Amniotic epithelial cell (primary cell): ENCODE measurements at places on chromosomes 4 and X.

DNA sequence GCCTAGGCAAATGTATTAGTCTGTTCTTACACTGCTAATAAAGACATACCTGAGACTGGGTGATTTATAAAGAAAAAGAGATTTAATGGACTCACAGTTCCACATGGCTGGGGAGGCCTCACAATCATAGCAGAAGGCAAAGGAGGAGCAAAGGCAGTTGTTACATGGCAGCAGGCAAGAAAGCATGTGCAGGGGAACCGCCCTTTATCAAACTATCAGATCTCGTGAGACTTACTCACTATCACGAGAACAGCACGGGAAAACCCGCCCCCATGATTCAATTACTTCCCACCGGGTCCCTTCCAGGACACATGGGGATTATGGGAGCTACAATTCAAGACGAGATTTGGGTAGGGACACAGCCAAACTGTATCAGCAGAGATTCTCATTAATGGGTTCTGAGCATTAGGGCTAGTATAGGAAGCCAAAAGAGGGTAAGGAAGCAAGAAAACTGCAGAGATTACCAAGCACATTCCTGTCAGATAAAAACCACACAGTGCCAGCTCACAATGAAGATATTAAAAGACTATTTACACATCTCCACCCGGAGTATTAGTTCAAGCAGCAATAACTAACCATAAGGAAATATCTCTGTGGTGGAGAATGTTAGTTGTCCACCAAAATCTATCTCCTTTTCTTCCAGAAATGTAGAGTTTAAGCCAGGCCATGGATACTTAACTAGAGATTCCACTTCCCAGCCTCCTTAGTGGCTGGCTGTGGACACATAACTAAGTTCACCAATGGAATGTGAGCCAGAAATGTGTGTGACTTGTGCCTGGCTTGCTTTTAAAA lies 61.2 kb upstream of the HOPX start:
- DNase-seq, result peak; percentile 84

DNA sequence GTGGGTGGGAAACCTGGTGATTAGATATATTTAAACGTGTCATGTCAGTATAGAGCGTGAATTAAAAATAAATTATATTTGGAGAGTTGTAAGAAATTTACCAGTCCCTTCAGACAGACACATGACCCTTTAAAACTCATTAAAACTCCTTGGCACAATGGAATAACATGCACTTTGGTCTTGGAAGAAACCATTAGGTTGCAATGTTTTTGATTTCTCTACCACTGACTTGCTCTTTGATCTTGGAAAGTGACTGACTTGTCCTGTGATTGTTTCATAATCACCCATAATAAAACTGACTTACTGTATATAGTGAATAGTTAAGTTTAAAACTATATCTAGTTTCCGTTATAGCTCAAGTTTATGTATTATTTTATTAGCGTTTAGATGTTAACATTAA lies 35.8 kb downstream of the FHL1 start:
- no peak for DNase-seq

GRCh38 chr4:76377911-76378310 lies 43.0 kb downstream of the CCDC158 start:
- DNase-seq, result peak; percentile 88

GRCh38 chr4:88106205-88106604 lies 52.2 kb downstream of the ABCG2 start:
- DNase-seq, result peak; percentile 8

- DNase-seq, result peak; percentile 36
Measured at GRCh38 chrX:125293850-125294780, 25.6 kb upstream of the TEX13C start.

DNA sequence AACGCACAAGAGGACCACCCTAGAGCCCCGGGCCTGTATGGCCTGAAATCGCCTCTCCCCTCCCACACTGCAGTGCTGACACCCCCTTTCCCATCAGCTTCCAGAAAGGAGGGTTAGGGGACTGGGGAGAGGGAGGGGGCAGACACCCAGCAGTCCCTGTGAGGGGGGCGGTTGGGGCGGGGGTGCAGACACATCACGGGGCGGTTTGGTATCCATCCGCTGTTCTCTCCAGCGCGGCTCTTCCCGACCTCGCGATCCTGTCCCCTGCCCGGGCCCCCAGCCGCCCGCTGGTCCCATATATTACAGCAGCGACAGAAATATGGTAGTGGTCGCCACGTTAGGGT lies 404 bp upstream of the GPRASP2 start:
- no peak for DNase-seq

DNA sequence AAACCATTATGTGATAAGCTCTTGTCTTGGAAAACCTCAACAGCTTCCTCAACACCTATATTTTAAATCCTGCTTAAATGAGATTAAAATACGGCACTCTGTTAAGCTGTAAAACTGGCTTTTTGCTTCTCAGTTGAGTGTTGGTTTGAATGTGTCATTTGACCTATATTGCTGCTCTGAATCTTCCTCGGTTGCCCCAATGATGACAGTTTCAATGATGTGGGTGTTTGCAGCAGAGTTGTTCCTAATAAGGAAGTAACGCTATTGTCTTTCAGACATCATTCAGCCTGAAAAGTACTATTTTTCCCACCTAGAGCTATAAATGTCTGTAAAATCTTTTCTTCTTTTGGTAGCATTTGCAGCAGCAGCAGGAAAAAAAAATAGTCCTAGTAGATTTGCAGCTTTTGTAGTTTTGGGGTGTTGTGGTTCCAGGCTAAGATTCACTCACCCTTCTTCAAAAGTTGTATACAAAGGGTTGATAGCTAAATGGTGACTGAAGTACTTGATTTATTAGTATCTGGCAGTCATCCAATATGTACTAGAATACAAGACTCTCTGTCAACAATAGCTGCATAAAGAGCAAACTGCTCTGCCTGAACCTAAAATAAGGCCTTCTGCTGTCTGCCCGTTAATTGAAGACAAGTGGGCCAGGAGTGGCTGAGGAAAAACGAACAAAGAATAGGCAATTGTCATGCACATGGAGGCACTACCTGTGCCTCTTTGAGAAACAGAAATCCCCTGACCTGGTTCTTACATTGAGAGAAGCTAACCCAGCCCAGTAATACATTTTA lies 333.1 kb downstream of the IL1RAPL1 start:
- peak; percentile 13 for DNase-seq

- DNase-seq, result no peak
Measured at GRCh38 chrX:109187473-109188168, 294.3 kb downstream of the GUCY2F start.

GRCh38 chr4:30172416-30172815 lies 547.8 kb upstream of the PCDH7 start:
- peak; percentile 15 for DNase-seq

DNA sequence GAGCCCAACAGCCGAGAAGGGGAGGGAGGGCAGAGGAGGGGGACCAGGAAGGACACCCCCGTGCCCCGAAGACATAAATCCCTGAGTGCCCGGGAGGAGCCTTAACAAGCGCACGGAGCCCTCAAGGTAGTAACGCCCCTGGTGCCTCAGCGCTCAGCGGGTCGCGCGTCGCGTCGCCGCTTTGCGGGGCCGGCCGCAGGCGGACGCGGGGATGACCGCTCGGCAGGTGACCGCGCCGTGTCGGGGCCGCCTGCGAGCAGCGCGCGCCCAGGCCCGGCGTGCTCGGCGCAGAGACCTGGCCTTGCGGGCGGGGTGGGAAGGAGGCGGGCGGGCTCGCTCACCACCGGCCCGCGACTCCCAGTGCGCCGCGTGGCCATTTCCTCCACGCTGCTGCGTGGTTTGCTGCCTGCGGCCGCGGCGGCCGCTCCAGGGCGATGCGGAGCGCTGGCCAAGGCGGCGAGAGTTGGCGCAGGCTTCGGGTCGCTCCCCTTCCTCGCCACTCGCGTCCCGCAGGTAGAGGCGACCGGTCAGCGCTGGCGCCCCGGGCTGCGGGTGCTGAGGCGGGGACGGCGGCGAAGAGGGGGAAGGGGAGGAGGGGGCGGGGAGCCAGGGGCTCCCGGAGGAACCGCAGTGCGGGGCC lies 632 bp downstream of the CCSER1 start:
- DNase-seq, result no peak

DNA sequence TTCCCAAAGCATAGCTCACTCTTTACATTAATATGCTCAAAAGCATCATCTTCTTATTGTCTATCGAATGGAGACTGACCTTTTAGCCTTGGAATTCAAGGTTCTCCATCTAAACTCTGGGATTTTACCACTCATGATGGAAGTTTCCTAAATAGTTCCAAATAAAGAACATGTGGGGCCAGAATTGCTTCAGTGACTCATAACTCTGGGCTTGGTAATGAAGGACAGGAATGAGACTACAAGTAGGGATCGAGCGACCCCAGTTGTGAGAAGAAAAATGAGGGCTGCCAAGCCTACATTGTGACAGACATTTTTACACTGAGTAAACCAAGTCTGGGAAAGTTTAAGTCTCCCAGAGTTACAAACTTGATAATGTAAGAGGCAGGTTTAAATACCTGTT lies 269.9 kb downstream of the CBLL2 start:
- no peak for DNase-seq

DNA sequence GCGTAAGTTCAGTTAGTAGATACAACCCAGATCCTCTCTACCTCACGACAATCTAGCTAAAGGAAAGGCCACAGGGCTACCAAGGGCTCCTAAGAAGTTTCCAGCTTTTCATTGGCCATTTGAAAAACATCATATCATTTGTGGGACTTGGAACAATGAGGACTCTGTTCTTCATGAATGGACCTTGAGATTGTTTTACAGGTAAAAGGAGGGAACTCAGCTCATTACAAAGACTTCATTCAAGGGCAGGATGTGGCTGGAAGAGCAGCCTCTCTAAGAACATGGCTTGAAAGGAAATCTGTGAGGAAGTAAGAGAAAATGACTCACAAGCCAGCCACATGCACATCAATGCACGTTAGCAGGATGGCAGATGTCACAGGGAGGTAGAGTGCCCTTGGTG lies 105.9 kb upstream of the SLC7A11 start:
- no peak for DNase-seq

DNA sequence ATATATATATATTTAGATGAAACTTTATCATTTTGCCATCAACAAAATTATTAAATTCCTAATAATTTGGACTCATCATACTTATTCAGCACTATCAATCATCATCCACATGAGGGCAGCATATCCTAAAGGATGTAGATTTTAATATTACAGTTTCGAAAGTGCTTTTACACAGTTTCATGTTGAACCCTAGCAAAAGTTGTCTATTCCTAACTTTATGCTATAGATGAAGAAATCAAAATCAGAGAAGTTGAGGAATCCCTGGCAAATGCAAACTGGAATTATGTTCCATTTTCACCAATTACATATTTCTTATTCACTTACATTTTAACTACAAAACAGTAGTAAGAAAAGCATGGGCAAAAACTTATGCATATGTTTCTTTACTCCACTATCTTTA lies 36.6 kb upstream of the UGT2A1 start:
- peak; percentile 29 for DNase-seq

GRCh38 chr4:37873386-37873785 lies 17.5 kb upstream of the TBC1D1 start:
- DNase-seq, result peak; percentile 93

DNA sequence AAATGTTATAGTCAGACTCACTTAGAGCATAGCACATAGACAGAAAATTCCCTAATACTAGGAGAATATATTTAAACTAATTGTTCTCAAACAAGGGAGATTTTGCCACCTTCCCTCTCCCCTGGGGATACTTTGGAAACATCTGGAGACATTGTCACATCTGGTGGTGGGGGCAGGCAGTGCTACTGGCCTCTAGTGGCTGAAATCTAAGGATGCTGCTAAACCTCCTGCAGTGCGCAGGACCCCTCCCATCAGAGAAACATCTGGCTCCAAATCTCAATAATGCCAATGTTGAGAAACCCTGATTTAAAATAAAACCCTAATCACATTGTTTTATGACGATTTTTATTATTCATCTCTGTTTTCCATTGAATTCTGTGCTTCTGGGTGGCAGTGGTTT lies 244.9 kb downstream of the FRMPD4 start:
- no peak for DNase-seq

DNA sequence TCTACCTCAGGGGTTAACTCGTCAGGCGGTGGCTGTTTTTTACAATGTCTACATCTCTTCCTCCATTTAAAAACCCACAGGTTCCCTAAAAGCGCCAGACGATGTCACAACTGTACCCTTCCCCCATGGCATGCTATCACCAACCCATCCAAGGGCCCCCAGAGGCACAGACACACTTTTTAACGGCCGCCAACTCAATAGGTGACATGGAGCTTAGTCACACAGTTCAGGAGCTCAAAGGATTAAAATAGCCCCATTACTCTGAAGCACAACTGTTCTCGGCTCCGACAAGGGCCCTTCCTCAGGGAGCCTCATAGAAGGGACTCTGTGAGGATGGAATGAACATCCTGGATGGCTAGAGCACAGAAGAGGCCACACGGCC lies 12.4 kb downstream of the SH3KBP1 start:
- no peak for DNase-seq

- no peak for DNase-seq
Measured at GRCh38 chrX:48789366-48790220, 3.2 kb downstream of the GATA1 start.

DNA sequence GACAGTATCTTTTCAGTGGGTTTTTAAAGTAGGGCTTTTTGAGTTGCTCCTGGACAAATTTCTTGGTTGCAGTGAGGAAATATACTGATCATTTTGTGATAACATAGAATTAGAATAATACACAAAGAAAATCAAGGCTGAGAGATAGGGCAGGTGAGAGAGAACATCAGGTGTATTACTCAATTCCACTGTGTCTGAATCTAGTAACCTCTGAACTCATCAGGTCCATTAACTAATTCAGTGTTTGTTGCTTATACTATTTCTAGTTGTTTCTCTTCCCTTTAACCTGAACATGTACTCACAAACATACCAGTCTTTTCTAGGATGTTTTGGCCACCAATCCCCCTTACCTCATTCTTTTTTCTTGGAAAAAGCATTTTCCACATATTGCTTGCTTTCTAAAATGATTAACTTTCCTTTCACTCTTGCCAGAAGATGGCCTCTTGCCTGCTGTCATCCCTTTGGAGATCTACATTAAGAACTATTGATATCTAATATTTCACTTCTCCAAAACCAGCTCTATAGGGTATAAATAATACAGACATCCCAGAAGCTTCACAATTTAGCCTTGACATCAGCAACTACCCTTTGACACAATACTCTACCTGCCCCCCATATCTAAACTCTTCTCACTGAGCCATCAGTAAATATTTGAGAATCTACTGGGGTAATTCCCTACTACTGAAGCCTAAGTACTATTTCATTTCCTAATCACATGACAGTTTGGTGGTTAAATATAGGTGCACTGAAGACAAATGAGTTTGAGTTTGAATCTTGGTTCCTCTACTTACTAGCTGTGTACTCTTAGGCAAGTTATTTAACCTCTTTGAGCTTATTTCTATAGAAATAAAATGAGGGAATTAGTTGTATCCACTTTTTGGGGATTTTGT lies 470.8 kb upstream of the IGFBP7 start:
- no peak for DNase-seq

GRCh38 chrX:97629597-97629985 lies 745.9 kb downstream of the RPA4 start:
- no peak for DNase-seq

DNA sequence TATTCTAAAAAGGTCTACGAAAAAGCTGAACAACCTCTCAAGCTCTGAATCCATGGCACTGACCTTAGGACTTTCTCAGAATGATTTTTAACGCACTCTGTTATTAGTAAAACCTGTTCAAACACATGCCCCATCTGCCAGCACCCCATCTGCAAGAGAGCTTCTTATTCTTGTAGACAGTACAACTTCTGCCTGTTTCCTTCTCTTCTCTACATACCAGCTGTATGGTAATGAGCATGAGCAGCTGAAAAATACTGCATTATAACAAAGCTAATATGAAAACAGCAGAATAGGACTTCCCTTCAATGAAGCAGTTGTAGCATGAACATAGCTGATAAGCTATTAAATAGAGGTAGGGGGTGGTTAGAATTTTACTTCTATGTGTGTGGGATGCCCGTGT lies 167.9 kb downstream of the FBXW7 start:
- no peak for DNase-seq
